Activated CD8-positive, alpha-beta memory T cell treated with anti-CD3 and anti-CD28 coated beads for 1 hour (primary cell): ENCODE measurements at places on chromosomes 11 and 22.

DNA sequence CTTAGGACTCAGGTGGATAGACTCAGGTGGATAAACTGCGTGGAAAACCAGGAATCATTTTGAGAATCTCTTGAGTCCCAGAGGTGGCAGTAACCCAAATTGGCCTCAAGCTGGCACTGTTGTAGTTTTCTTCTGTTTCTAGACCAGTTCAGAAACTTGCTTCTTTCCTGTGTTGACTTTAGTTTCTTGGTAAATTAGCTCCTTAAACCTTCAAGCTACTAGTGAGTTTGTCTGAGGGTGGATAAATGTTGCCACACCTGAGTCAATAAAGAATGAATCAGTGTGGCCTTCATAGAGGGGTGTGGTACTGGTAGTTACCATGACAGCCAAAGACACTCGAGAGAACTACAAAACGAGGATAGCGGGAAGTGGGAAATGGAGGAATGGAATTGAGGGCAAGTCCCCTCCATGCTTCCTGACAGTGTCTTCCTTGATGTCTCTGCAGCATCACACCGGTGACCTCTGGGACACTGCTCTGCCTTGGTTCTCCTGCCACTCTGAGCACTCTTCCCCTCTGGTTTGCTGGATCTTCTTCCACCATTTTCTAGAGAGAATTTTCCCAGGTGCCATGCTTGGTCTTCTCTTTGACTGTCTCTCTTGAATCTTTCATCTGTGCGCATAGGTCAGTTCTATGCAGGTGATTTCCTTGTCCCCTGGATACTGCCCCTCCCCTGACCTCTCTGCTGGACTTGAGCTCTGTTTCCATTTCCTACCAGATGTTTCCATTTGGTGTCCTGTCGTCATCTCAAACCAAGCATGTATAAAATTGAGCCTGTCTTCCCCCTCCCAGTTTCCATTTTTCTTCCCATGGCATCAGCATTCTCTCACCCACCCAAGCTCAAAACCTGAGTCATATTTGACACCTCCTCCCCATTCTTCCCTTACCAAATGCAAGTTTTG lies 7.2 kb downstream of the POLD4 start:
- DNase-seq, result no peak

GRCh38 chr11:100247704-100248103 lies 439.4 kb upstream of the ARHGAP42 start:
- no peak for DNase-seq

GRCh38 chr11:40219401-40219800 lies 1240.1 kb downstream of the LRRC4C start:
- DNase-seq, result no peak

DNA sequence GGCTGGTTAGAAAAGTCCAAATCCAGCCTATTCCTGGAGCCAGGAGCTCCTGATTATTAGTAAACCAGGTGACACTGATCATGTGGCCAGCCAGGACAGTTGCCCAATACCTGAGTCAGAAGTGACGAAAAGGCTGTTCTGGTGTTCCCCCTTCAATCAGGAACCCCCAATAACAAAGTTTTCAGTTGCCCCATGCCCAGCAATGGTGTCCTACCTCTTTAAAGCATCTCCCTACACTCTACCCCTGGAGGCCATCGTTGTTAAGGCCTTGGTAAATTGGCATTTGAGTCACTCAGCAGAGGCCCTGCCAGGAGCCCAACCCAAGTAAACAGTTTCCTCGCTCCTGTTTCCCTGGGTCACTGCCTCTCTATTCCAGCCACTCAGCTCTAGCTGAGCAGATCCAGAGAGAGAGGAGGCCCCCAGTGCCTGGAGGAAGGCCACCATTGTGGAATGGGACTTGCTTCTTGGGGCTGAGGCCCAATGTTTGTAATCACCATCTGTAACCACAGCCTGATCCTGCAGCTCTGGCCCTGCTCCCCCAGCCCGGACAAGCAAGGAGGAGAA lies 25.0 kb downstream of the ARHGAP1 start:
- no peak for DNase-seq

- DNase-seq, result no peak
Measured at GRCh38 chr22:46965555-46966494, 203.4 kb downstream of the TBC1D22A start.

- DNase-seq, result no peak
Measured at GRCh38 chr22:50567721-50568252, 5.1 kb upstream of the SYCE3 start.

GRCh38 chr22:28239941-28240340 lies 320.9 kb upstream of the PITPNB start:
- DNase-seq, result no peak

GRCh38 chr22:43182726-43183125 lies 4.2 kb downstream of the TTLL12 start:
- DNase-seq, result no peak
